ENCODE measurements at places on chromosomes 4 and X.

DNA sequence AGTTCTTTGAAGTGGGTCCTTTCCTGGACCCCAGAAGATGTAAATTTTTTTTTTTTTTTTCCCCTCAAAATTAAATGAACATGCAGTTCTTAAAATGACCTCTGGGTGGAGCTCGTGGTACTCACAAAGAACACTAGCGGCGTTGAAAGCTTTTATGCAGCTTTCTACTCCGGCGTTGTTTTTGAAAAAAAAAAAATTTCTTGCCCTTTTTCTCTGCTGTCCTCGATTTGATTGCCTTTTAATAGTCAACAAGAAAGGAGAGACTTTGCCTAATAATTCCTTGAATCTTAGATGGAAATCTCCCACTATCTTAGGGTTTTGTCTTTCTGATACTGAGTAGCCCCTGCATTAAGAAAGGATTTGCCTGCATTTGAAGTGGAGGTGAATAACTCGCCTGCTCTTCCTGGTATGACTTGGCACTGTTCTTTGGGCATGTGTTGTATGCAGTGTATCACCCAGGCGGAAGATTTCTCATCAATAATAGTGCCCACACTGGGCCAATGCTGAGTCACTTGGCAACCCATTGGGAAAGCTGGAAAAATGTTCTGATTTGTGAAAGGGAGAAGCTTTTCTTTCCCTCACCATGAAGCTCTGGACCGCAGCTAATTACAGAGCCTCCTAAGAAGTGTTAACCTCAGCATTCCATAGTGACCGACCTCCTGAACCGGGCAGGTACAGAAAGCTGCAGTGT, 104.0 kb downstream of the PHEX start:
- DNase-seq: no peak

DNA sequence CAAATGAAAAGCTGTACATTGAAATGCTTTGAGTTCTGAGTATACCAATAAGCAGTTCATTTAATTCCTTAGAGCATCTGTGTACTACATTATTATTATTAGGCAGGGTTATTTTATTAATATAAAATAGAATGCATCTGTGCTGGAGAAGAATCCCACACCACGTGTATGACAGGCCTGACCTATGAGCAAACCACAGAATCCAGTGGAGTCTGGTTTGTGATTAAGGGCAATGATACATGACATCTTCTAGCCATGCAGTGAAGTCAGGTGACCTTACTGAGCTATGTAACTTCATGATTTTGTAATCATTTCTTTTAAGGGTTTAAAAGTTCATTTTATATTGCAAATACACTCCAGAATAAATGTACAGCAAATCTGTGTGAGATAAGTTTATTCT, 1165.0 kb upstream of the TENM3 start:
- DNase-seq: no peak

DNA sequence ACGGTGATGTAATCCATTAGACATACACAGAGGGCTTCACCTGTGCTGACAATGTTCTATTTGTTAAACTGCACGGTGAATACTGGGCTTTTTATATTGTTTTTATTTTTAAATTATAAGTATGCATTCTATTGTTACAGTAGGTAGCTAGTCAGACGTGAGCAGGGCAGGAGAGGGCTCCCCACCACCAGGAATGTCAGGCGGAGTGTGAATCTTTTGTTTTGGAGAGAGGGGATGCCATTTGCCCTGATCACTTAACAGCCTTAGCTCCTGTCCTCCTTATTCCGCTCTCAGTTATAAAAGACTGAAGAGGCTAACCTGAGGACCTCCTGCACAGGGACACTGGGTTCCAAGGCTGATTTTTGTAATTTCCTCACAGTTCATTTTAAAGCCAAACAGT, 151.6 kb upstream of the TAPT1 start:
- DNase-seq: no peak

DNA sequence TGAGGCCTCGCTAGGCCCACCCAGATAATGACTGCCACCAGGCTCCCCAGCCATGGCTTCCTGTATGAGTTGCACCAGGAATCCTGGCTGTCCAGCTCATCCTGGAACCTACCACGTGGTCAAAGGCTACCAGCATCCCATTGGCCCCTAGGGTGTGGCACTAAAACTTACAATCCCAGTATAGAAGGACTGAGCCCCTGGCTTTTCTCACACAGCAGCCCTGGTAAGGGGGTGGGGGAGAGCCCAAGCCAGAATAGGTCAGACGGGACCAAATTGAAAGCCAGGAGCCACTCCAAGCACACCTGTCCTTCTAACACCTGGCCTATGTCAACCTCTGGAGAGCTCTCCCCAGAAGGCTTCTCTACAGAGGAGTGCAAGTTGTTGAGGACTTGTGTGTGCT, 269.3 kb upstream of the AGTR2 start:
- no peak for DNase-seq

DNA sequence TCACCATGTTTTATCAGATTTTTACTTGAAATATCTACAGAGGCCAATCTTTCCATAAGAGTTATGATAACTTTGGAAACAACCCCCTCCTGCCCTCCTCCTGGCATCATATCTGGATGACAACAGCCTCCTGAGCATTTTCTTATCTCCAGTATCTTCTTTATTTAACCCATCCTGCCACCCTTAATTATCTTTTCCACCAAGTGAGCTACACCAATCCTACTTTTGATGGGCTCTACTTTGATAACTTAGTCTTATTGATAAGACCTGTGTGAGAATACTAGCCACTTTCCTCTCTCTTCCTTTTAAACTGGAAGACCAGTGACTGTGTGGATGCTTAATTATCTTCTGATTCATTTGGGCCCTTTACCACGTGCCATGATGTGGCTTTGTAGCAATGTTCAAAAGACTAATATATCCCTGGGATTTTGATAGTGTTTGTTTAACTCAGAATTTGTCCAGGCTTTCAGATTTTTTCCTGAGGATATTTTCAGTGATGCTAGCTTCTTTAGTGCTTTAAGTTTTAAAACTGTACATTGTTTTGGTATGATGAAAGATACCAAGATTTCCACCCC, 330.1 kb upstream of the GIMD1 start:
- no peak for DNase-seq

- no peak for DNase-seq
These were observed 72.2 kb downstream of the PPP3CA start for GRCh38 chr4:101274888-101275752.

- DNase-seq: no peak
These were observed 242.4 kb downstream of the FRAS1 start for GRCh38 chr4:78299565-78299972.

DNA sequence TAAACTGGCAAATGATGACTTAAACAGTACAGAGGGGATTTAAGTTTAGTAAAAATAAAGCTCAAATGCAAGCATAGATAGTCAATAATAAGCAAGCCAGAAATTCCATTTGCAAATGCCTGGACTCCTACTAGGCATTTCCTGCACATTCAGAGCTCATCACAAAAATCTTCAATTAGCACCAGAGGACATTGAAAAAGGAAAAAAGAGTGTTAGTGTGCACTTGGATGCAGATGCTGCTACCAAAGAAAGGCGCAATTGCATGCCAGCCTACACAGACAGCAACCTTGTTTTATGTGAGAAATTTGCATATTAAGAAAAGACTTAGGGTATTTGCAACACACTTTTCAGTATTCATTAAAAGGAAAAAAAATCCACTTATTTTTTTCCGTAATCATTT, 282.1 kb downstream of the GRIA2 start:
- DNase-seq: no peak

DNA sequence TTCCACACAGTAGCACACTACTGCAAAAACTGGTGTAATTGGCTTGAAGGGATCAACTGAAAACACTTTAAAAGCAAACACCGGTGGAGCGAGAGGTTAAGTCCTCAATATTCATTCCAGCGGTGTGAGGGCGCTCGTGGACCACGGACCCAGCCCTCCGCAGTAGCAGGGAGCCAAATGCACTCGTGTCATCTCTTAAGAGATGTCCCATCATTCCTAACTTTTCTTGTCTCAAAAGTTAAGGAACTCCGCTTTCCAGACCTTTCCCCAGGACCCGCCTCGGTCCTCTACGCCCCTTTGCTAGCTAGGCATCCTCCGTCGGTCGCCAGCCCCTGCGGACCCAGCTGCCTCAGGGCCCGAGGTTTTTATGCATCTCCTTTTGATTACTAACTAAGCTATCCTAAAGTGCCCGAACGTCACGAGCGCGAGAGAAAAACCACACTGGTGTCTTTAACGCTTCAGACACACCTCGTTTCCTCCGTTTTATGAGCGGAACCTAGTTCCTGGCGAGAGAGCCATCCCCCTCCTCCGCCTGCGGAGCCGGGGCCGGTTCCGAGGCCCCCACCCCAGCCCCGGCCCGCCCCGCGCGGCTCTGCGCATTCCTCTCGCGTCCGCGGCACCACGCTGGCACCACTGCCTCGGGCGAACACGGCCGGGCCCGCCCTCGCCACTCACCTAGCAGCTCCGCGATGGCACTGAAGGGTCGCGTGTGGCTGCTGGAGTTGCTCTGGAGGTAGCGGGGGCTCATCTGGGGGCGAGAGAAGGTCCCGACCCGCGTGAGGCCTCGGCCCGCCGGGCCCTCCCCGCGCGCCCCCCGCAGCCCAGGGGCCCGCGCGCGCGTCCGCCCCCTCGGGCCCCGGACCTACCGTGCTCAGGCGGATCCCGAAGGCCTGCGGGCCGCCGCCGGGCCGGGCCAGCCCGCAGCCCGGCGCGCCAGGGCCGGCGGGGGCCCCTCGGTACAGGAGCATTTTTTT, 723 bp downstream of the MORC4 start:
- DNase-seq: no peak

- no peak for DNase-seq
These were observed 365.6 kb upstream of the PCDH7 start for GRCh38 chr4:30354605-30355004.

DNA sequence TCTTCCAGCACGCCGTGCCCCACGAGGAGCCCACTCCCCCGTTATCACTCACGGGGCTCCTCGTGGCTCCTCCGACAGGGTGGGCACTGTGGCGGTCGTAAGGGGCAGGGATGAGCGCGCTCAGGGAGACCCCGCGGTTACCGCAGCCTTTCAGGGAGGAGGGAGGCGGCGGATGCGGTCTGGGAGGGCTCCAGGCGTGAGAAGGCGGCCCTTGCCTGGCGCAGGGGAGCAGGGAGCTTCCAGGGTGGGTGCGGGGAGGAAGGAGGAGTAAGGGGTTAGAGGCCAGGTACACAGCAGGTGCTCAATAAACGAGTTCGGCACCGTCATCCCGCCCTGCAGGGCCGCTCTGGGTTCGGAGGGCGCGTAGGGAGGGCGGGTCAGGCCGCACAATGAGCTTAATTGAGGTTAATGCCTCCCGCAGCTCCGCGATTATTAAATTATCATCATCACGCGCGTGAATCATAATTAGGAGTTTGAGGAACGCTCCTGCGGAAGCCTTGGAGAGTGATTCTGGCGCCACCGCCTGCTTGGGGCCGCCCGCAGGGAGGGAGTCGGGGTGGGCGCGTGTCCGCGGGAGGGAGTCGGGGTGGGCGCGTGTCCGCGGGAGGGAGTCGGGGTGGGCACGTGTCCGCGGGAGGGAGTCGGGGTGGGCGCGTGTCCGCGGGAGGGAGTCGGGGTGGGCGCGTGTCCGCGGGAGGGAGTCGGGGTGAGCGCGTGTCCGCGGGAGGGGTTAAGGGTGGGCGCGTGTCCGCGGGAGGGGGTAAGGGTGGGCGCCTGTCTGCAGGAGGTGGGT, 7.6 kb upstream of the NKX1-1 start:
- no peak for DNase-seq

DNA sequence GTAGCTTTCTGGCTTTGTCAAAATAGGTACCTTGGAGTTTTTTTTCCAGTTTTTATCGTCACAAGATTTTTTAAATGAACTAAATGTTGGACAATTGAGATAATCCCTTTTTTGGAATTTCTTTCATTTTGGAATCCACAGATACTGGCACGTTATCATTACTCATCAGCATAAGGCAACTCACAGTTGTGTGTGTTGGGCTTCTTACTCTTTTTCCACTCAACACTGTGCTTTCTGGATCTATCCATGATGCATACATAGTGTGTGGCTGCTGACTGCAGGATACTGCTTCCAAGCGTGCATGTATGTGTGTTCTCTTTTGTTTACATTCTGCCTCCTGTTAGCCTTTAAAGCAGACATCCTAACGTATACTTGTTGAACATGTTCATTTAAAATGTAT, 113.5 kb upstream of the FAM9A start:
- no peak for DNase-seq

Measured in stimulated activated CD4-positive, alpha-beta T cell treated with anti-CD3 and anti-CD28 coated beads, Interleukin-1b, Interleukin-23, amount 100 ng/mL, for 1 hour (primary cell).